ENCODE measurements at places on chromosomes 4 and X. TPM values are rescaled to one million over a fixed set of nuclear protein-coding genes. Genes with fewer than 3 reads are reported as not detected.

- no peak overlapping the region for H3K4me3 ChIP-seq
- H3K36me3 ChIP-seq: no peaks in the 10 kb centered on the region
- no peak overlapping the region for H3K27ac ChIP-seq
- no peaks in the 10 kb centered on the region for H3K4me1 ChIP-seq
Measured at GRCh38 chr4:93918856-93919255, 90.3 kb downstream of the ATOH1 start.

DNA sequence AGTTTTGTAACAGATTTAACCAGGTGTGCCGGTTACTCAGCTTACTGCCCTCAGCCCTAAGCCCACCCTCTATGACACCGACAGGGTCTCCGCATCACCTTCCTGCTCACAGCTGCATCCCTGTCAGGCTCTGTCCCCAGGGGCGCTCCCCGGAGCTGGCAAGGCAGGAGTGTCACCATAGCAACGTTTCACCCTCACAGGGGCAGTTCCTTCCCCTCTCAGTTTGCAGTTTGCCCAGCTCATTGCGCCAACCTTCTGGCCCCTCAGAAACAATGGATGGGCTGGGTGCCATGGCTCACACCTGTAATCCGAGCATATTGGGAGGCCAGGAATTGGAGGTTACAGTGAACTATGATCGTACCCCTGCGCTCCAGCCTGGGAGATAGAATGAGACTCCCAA lies 42.6 kb downstream of the RGS12 start:
- no peaks in the 10 kb centered on the region for H3K36me3 ChIP-seq
- no peak for DNase-seq
- no peaks in the 10 kb centered on the region for H3K27me3 ChIP-seq
- H3K4me3 ChIP-seq: no peak overlapping the region

GRCh38 chr4:25628451-25628850 lies 27.2 kb upstream of the SLC34A2 start:
- H3K36me3 ChIP-seq: no peaks in the 10 kb centered on the region
- H3K4me3 ChIP-seq: no peak overlapping the region
- DNase-seq: no peak
- H3K4me1 ChIP-seq: no peaks in the 10 kb centered on the region
- H3K27ac ChIP-seq: no peak overlapping the region

DNA sequence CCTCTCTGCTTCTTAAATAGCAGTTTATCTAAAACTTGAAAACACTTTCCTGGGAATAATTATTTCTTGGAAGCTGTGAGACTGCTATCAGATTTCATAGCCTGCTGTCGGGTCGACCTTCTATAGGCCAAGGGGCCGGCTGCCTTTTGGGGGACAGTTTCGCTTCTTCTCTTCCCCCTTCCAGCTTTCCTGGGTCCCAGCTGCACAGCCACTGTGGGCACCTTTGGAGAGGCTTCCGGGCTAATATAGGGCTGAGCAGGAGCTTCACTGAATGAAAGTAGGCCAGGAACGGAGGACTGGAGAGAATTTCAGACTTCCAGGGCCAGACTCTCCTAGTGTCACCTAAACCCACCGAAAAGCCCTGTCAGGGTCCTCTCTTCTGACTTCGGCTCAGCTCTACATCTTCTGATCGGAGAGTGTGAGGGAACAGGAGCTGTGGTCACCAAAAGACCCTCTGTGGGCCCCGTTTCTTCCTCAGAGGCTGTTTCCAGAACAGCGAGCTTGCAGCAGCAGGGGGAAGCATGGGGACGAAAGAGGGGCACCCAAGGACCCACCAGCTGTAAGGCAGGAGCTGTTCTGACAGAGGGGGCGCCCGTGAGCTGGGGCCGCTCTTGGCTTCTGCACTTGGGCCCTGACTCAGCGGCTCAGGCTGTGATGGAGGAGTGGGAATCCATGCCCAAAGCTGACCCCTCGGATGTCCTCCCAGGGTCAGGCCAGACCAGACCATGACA lies 620.6 kb downstream of the BCOR start:
- no peaks in the 10 kb centered on the region for H3K36me3 ChIP-seq
- no peak for DNase-seq
- H3K4me3 ChIP-seq: no peak overlapping the region
- H3K27me3 ChIP-seq: no peaks in the 10 kb centered on the region
- no peaks in the 10 kb centered on the region for H3K4me1 ChIP-seq

GRCh38 chrX:1387141-1387776 lies 4.7 kb downstream of the SLC25A6 start:
- no peak overlapping the region for H3K27ac ChIP-seq
- peaks cover 44% of the 10 kb centered on the region for H3K4me1 ChIP-seq
- peak overlapping the region; percentile 10 for H3K4me3 ChIP-seq
- no peak for DNase-seq
- H3K36me3 ChIP-seq: peaks cover 81% of the 10 kb centered on the region
- no peaks in the 10 kb centered on the region for H3K27me3 ChIP-seq

GRCh38 chr4:164572877-164573279 lies 181.1 kb upstream of the SMIM31 start:
- DNase-seq: no peak
- H3K27me3 ChIP-seq: no peaks in the 10 kb centered on the region
- no peak overlapping the region for H3K27ac ChIP-seq
- no peaks in the 10 kb centered on the region for H3K36me3 ChIP-seq

DNA sequence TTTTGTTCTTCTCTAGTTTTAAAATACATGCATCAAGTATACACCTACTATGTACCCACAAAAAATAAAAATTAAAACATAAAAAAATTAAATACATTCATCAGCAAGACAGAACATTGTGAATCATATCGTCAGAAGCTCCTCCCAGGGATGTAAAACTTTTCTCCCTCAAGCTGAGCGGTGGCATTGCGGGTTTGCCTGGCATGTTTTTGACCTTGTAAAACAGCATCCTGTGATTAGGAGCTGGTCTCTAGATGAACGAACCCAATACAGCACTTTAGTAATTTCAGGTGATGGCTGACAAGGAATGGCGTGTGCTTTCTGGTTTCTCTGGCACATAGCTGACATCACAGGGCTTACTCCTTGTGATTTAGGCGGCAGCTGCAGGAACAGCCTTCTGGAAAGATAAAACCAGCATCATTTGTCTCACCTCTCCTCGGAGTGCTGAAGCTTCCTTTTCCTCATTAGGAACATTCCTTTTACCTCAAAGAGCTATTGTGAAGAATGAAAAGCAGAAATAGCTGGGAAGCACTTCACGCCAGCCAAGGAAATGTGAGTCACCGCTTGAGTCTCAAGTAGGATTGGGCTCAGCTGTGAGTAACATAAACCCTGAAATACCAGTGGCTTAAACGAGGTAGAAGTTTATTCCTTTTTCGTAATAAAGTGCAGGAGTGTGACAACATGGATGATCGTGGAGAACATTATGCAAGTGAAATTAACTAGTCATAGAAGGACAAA lies 44.3 kb downstream of the NYX start:
- H3K4me1 ChIP-seq: no peaks in the 10 kb centered on the region
- H3K36me3 ChIP-seq: no peaks in the 10 kb centered on the region
- H3K27ac ChIP-seq: no peak overlapping the region
- no peaks in the 10 kb centered on the region for H3K27me3 ChIP-seq

DNA sequence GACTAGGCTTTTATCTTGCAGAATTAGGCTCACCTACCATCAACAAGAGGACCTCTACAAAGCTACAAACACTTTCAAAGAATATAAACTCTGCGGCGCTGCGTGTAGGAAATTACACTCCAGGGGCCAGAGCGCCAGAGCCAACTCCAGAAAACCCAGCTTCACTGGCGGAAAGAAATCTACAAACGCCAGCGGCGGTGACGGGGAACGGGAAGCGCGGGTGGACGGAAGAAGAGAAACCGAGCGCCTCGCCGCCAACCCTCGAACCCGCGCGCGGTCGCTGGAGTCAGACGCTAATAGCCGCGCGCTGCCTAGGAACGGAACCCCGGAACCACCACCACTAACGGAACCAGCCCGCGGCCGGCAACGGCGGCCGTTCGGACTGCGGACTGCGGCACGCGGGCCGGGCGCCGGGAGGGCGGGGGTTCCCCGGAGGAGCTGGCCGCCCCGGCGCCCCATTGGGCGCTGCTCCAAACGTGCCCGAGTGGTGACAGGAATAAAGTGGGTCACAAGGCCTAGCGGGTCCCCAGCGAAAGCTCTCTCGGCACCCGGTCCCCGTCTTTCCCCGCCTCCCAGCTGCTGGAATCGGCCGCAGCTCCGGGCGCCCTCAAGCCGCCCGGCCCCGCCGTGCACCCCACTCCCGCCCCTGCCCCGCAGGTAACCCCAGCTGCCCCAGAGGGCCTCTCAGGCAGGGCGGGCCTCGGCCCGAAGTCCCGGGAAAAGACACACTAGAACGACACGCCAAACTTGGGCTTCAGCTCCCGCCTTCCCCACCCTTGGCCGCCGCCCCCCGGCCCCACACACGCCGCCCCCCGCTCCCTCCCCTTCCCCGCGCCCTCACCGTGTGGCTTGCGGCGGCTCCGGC lies 836 bp downstream of the CLOCK start:
- H3K4me3 ChIP-seq: peak overlapping the region; percentile 88
- peak overlapping the region; percentile 100 for H3K27ac ChIP-seq
- H3K4me1 ChIP-seq: peaks cover 15% of the 10 kb centered on the region
- DNase-seq: peak; percentile 83
- no peaks in the 10 kb centered on the region for H3K27me3 ChIP-seq
- no peaks in the 10 kb centered on the region for H3K36me3 ChIP-seq

DNA sequence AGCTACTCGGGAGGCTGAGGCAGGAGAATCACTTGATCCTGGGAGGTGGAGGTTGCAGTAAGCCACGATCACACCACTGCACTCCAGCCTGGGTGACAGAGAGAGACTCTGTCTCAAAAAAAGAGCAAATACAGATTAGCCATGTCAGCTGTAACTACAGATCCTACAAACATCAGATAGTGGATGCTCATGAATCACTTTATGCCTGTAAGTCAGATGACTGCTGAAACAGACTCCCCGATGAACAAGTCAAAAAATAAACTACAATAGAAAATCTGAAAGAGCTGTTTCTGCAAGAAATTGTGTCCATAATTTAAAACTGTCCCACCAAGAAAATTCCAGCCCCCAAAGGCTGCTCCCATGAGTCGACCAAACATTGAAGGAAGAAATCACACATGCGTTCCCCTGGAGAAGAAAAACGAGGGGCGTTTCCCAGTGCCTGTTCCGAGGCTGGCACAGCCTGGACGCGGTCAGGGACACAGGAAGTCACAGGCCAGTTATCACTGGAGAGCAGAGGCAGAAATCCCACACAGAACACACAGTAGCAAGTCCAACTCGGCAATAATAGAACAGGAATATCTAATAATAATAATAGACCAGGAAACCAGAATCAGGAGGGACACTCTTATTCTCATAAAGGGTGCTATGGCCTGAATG lies 30.0 kb upstream of the GTPBP6 start:
- no peaks in the 10 kb centered on the region for H3K4me1 ChIP-seq
- peaks cover 36% of the 10 kb centered on the region for H3K36me3 ChIP-seq
- DNase-seq: no peak
- H3K27me3 ChIP-seq: no peaks in the 10 kb centered on the region
- no peak overlapping the region for H3K27ac ChIP-seq

SPANXA2 gene
- not detected for total RNA-seq

USP17L11 gene
- not detected for total RNA-seq

SMIM43 gene
- 0.18 TPM for total RNA-seq

ZNF711 gene
- total RNA-seq: 6.4 TPM
